ENCODE measurements at places on chromosomes 11 and 22.
A peak's percentile ranks its signal among the peaks of the same experiment; 100 is the strongest.

- DNase-seq, result no peak
Observed at GRCh38 chr11:122732342-122733315, 77.1 kb downstream of the UBASH3B start.

DNA sequence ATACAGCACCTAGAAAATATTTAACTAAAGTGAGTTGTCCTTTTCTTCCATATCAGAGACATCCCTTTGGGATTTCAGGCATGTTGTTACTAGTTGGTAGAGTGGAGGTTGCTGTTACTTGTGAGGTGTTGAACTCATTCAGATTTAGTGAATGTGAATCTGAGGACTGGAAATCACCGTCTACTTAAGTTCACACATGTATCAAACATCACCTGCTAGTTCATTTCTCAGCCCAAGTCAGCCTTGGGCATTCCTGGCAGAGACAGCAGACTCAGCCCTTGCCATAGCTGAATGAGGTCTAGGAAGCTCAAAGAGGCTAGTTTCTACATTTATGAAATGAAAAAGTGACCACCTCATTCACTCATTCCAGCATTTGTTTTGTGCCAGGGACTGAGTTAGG is 9.7 kb downstream of the KDELR3 start:
- no peak for DNase-seq

- no peak for DNase-seq
Observed at GRCh38 chr11:45171550-45171949, 25.1 kb downstream of the PRDM11 start.

GRCh38 chr11:45920531-45921477 is 1.7 kb upstream of the LARGE2 start:
- peak; percentile 11 for DNase-seq

GRCh38 chr22:31005535-31005934 is 36.5 kb downstream of the TUG1 start:
- no peak for DNase-seq

GRCh38 chr11:110230377-110230776 is 66.0 kb downstream of the RDX start:
- no peak for DNase-seq

GRCh38 chr11:94525546-94526324 is 13.5 kb downstream of the C11orf97 start:
- DNase-seq, result peak; percentile 54

DNA sequence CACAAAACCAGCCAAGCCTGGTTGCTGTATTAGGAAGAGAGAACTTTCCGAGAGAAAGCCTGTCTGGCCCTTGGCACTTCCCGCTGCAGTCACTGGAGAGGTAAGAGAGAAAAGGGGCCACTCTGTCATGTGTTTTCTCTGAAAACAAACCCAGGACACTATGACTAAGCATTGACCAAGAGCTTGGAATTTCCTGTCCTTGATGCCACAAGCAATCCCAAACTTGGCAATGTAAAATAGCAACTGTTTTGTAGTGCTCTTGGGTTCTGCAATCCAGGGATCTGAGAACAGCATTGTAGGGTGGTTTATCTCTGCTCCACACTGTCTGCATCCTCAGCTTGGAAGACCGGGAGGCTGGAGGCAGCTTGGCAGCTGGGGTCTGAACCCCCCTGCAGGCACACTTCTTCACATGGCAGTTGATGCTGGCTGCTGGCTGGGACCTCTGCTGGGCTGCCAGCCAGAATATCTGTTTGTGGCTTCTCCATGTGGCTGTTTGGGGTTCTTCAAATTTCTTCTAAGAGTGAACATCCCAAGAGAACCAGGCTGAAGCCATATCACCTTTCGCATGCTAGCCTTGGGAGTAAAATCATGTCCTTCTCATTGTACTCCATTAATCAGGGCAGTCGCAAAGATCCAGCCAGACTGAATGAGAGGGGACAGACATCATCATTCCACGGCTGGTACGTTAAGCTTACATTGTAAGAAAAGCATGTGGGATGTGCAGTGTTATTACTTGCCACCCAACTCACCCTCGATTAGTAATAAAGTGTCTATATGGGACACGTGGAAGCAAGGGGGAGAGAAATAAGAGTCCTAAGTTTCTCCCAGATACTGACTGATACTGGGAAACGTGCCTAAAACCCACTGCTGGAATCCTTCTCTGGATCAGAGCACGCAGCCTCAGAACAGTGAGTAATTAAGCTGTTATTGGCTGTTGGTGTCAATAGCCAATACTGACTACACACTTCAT is 537.4 kb upstream of the B3GAT1 start:
- DNase-seq, result peak; percentile 39

DNA sequence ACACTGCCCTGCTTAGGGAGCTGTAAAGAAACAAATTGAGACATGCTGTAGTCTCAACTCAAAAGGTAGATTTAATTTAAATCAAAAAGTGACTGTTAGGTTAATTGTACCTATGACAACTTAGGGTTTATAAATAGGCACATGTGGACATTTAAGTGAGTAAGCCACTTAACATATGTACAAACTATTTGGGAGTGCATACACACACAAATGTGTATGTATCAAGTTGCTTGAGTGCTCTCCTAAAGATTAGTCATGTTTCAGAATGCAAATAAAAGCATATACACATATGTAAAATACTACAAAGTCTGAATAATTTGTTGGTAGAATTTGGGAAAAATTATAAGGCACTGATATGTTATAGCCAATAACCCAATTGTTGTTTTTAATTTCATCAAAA is 1435.7 kb downstream of the LRRC4C start:
- DNase-seq, result no peak

GRCh38 chr11:27139742-27140367 is 99.2 kb downstream of the BBOX1 start:
- no peak for DNase-seq

DNA sequence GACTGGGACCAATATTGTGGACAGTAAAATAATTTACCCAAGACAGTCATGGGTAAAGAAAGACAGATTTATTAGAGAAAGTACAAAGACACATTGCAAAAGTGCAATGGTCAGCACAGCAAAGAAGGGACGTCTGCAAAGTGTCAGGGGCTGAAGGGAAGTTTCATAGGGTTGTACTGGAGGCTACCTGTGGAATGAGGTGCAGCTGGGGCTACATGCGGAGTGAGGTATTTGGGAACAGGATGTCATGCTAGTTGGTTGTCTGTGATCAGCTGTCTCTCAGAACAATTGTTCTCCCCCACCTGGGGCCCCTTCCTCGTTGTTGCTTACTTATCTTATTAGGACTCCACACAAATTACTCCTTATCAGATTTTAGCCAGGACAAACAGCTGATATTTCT is 11.4 kb upstream of the APOL3 start:
- no peak for DNase-seq

DNA sequence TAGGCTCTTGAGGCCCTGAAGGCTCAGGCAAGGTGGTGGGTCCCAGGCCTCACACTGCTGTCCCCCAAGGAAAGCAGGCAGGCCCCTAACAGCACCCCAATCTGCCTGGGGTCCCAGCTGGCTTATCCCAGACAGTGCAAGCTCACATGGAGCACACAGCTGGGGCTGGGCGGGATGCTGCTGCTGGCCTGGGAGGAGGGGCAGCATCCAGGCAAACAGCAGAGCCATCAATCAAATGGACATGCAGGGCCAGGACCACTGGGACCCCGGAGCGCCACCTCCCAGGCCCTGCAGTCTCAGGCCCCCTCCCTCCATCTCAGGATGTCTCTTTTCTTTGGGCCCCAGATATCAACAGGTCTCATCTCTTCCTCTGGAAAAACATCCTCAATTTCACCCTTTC is 140.3 kb downstream of the BRD1 start:
- no peak for DNase-seq

DNA sequence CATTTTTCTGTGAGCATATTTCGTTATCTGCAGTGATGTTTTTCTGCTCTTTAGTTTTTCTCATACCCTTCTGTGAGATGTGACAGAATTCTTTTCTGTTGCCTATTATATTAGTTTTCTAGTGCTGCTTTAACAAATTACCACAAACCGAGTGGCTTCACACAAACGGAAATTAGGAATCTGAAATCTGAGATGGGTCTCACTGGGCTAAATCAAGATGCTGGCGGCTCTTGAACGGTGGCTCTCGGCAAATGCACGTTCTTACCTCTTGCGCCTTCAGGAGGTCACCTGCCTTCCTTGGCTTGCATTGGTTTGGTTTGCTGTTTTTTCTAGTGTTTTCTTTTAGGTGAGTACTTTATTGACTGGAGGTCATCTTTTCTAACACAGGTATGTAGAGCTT is 13.0 kb downstream of the ZBED4 start:
- DNase-seq, result no peak

GRCh38 chr11:44766972-44767278 is 40.2 kb downstream of the TSPAN18 start:
- no peak for DNase-seq

DNA sequence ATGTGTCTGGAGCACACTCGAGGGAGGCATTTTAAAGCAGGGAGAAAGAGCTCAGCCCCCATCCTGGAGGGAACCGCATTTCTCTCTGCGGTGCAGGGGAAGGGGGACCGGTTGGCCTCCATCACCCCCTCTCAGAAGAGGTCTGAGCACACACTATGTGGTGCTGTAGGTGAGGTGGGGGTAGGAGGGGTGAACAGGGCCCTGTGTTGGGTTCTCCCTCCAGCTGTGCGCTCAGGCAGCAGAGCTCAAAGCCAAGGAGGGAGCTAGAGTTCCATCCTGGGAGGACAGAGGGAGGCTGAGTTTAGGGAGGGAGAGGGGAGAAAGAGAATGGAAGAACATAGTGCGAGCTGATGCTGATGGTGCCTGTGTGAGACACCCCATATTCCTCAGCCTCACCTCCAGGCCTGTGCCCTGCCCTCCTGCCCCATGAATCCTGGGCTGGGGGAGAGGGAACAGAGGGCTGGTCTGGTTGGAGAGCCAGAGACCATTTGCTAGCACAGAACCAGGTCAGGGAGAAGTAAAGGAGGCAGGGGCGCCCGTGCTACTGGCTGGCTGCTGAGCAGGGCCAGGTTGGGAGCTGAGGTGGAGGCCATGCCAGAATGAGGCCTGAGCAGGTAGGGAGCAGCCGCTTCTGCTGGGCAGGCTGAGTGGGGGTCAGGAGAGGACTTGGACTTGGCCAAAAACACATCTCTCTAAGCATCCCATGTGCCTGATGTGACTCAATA is 43.7 kb downstream of the ALX4 start:
- peak; percentile 14 for DNase-seq

- DNase-seq, result peak; percentile 19
Observed at GRCh38 chr11:6812390-6813005, 13.0 kb upstream of the OR6A2 start.

- peak; percentile 79 for DNase-seq
Observed at GRCh38 chr11:65884716-65885092, 3.6 kb downstream of the FIBP start.

DNA sequence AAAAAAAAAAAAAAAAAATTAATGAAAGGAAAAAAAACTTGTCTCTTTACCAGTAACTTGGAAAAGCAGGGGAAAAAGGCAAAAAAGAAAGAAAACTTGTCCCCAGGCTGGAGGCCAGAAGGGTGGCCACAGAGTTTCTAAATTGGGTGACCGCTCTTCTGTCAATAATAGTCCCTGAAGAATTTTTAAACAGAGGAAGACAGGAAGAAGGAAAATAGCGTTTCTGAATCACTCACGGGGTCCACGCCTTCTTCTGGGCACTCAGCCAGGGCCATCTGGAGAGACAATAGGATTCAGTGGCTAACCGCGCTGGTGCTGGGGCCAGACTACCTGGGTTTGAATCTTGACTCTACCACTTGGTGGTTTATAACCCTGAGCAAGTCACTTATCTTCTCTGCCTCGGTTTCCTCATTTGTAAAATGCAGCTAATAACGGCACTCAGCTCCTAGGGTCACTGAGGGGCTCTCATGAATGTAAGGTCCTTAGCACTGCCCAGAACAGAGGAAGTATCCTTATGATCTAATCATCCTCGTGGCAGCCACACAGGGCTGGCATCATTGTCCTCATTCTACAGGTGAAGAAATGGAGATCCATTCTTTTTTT is 7.0 kb downstream of the C11orf86 start:
- peak; percentile 87 for DNase-seq

DNA sequence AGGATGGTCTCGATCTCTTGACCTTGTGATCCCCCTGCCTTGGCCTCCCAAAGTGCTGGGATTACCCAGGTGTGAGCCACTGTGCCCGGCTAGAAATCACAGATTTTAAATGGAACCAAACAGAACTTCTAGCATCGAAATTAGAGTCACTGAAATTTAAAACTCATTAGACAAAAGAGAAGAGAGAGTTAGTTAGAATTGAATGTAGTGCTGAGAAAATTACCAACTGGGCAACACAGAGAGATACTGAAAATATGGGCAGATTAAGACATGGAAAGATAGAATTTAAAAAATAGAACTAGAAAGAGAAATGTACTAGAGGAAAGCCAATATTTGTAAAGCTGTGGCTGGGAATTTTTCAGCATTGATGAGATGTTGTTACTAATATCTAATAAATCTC is 217.9 kb downstream of the TBC1D22A start:
- no peak for DNase-seq

DNA sequence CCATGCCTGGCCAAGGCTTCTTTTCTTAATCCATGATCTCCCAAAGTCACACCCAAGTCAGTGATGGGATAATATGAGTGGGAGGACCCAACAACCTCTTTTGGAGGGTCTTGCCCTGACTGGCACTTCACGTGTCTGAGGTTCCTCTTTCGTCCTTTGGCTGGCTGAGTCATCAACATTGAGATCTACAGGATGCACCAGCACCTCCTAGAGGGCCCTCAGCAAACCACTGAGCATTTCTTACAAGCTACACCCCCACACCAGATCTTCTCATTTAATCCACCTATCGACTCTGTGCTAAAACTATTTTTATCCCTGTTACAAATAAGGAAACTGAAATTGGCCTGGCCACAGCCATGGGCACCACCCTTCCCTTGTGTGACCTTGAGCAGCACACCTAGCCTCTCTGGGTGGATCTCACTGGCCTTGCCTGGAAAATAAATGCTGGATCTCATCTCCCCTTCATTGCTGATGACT is 63.4 kb downstream of the FLI1 start:
- no peak for DNase-seq

DNA sequence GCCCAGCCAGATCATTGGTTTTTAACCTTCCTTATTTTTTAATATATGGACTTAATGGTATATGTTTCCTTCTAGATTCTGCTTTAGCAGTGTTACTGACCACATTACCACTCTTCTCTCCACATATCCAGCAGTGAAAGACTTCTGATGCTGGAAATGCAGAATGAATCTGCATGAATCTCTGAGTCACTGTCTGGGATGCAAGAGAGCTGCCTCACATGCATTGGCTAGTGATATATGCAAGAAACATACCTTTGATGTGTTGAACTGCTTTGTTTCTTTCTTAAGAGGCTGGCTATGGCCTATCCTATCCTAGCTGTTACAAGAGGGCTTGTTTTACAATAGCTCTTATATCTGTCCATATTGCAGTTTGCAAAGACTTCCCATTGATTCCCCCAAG is 16.6 kb upstream of the AMPD3 start:
- no peak for DNase-seq

All from right hindlimb (tissue), 1 donor.